BJ (cell line): ENCODE measurements at places on chromosomes 7 and 10.

GRCh38 chr7:137130751-137131158, 212.8 kb downstream of the PTN start:
- no peak for DNase-seq

DNA sequence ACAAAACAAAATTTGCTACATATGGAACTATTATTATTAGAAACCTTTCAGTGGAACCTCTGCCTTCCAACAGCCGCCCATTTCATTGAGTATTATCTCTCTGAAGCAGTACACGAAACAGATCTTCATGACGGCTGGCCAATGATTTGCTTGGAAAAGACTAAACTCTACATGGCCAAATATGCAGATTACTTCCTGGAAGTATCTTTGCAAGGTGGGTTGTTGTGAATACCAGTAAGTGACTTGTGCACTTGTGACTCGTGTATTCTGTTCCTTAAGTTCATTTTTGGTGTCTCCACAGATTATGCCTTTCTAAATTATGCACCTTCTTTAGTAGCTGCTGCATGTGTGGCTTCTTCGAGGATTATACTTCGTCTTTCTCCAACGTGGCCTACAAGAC, 13.4 kb downstream of the CCNJ start:
- DNase-seq = no peak

DNA sequence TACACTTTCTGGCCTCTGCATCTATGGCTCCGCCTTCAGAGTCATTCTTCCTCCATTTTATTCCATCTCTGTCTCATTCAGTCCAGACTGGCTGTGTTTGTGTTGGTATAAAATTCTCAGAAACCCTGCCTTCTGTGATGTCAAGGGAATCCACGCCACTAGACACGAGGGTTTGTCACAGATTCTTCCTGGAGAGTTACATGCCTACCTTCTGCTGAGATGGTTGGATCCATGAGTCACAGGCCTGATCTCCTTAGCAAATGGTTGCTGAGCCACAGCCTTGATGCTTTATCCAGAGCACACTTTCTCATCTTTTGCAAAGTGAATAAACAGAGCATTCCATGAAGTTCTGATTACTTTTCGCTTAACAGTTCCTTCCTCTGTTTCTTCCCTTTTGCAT, 35.9 kb upstream of the TSPAN33 start:
- DNase-seq = no peak

DNA sequence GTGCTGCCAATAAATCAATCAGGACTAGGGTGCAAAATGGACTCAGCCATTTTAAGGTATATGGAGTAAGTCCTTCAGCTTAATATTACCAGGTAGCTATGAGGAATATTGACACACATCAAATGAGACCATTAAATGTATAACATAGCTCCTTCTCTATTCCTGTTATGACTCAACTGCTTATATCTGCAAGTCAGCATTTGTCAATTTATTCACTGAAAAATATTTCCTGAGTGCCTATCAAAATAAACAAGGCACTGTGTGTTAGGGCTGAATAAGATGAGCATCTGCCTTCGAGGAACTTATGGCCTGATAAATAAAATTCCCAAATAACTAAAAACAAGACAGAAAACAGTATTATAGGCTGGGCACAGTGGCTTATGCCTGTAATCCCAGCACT, 113.8 kb downstream of the CDK6 start:
- DNase-seq = no peak

- DNase-seq = no peak
Measured at GRCh38 chr7:120725376-120726039, 132.4 kb downstream of the TSPAN12 start.

DNA sequence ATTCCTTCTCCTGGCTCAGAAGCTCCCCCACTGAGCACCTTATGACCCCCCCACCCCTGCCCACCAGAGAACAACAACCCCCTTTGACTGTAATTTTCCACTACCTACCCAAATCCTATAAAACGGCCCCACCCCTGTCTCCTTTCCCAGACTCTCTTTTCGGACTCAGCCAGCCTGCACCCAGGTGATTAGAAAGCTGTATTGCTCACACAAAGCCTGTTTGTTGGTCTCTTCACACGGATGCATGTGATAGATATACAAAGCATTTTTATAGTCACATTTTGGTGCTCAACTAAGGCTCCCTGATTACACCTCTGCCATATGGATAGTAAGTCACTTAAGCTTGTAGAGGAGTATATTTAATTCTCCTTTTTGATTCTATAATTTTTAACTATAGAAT, 985.8 kb downstream of the REEP3 start:
- DNase-seq = no peak

GRCh38 chr10:12081879-12082557, 13.3 kb downstream of the DHTKD1 start:
- peak; percentile 6 for DNase-seq

GRCh38 chr10:122561212-122561611, 658 bp downstream of the DMBT1 start:
- no peak for DNase-seq

DNA sequence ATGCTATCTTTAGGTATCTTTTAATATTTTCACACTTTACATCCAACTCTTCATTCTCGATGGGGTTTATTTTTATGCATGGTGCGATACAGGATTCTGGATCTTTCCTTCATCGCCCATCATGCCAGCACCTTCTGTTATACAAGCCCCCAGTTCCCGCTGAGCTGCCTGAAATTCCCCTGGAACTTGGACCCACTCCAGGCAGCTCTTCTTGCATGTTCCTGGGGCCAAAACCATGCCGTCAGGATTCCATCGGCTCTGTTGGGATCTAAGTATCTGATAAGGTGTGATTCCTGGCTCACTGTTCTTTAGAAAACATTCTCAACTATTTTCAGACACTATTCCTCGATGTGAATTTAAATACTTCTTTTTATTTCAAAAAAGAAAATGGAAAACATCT, 40.5 kb upstream of the PPP2R2D start:
- DNase-seq = no peak

- no peak for DNase-seq
Measured at GRCh38 chr7:70097645-70098044, 499.4 kb downstream of the AUTS2 start.

- no peak for DNase-seq
Measured at GRCh38 chr7:96041171-96041570, 268.8 kb downstream of the DYNC1I1 start.

DNA sequence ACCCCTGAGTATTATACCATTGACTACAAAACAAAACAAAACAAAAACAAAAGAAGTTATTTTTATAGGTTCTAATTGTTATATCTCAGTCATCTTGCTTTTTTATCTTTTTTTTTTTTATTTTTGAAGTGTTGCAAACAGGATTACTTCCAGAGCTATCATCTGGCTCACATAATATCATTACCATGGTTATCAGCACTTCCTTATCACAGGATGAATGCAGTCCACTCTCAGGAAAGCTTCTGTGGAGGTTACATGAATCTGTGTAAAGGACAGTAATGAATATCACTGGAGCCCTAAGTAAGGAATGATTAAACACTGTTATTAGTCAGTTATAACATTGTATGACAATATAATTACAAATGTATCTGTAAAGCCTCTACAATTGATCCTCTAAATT, 451.5 kb downstream of the PLXDC2 start:
- no peak for DNase-seq

GRCh38 chr7:1720326-1720725, 50.2 kb downstream of the ELFN1 start:
- DNase-seq = no peak

- DNase-seq = no peak
Measured at GRCh38 chr7:75988568-75989499, 5.6 kb downstream of the TMEM120A start.

- no peak for DNase-seq
Measured at GRCh38 chr7:149772241-149772955, 990 bp downstream of the ZNF467 start.

DNA sequence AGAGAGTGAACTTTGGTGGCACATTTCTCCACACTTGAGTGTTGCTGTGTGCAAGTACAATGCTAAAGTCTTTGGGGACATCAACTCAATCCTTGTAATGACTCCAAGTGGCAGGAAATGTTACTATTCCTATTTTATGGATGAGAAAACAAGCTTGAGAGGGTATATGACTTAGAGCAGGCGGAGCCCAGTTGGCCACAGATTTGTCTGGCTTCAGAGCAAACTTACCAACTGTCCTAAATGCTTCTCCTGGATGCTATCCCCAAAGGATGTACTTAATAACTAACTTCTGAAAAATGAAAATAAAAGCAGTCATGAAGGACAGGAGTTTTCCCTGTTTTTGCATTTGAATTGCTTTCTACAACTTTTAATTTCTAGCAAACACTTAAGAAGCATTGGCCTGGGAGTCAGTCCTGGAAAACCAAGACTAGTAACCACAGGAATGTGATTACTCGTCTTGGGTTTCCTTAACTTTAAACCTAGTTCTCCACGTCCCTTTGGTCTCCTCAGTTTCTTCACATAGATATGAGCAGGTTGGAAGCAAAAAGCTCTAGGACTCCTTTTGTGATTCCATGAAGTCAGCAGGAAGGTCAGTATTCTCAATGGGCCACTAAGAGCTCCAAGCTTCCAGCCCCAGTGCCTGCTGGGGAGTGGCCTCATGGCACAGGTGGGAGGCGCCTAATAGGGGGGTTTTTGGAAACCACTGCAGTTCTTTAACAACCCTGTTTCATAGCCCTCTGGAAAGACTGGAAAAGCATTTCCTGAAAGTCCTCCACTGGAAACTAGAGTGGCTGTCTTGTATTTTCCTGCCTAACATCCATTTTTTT, 140.8 kb downstream of the GLCCI1 start:
- peak; percentile 2 for DNase-seq

DNA sequence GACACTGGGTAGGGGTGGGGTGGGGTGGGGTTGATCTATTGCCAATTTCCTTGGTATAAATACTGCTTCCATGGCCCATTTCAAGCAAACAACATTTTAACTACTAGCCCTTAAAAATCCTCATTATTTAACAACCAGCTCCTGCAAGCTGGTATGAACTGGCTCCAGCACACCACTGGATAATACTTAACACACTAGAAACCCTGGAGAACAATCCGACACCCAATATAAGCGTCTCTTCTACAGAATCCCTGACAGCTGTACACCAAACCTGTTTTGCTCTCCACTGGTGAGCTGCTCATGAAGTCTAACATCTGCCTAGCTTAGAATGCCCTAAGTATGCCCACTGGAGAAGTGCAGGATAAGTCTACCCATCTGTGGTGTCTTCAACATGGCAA, 116.8 kb downstream of the HIPK2 start:
- no peak for DNase-seq

DNA sequence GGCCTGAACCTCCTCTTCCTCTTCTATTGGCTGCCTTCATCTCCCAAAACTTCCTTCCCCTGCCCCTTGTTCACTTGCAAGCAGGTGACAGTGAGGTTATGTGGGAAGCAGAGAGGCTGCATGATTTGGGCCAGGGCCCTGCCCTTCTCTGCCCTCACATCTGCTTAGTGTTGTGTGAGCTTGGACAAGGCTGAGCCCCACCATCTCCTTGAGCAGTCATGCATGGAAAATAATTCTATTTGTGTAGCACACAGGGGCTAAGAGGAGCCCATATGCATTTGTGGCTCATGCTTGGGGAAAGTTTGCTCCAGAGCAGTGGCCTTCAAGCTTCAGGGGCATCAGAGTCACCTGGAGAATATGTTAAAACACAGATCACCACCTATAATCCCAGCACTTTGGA, 26.8 kb upstream of the AQP1 start:
- DNase-seq = no peak

DNA sequence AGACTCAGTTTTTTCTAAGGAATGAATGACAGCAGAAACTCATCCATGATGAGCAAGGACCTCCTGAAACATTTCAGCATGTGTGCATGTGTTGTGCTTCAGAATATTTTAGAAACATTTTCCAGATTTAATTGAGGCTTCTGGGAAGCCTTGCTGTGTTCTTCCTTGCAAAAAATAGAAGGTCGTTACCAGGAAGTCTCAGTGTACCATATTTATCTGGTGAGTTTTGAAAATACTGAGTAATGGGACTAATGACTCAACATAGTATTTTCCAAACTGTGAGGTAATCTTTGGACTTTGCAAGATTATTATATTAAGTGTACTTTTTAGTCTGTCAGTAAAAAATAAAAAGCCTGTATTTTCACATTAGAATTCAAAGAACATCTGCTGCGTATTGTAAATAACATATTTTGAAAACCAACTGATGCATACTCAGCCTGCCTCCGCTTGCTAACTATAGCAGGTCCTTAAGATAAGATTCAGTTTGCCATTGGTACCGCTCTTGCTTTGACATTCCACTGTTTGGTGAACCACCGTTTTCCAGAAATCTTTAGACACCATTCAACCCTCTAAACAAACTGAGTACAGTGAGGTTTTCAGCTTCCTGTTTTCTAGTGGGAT, 739.6 kb upstream of the GALNT17 start:
- no peak for DNase-seq

GRCh38 chr10:37124532-37124931, 866 bp upstream of the ANKRD30A start:
- no peak for DNase-seq

DNA sequence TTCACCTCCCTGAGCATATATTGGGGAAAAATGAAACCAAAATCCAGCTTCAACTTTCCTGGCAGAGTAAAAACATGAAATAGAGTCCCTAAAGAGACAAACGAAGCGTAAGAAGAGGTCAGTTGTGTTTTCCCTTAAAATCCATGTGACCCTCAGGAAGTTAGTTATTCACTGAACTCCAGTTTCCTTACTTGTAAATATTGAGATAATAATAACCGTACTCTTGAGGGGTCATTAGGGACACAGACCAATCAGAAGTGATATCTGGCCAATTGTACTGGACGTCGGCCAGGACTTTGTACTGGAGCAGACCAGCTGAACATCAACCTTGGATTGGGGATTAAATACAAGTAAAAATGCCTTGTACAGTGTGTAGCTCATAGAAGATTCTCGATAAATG, 167.0 kb downstream of the GATA3 start:
- DNase-seq = no peak

GRCh38 chr7:134632052-134632451, 14.6 kb upstream of the BPGM start:
- DNase-seq = no peak

- DNase-seq = no peak
Measured at GRCh38 chr7:835485-836401, 3.5 kb downstream of the SUN1 start.

DNA sequence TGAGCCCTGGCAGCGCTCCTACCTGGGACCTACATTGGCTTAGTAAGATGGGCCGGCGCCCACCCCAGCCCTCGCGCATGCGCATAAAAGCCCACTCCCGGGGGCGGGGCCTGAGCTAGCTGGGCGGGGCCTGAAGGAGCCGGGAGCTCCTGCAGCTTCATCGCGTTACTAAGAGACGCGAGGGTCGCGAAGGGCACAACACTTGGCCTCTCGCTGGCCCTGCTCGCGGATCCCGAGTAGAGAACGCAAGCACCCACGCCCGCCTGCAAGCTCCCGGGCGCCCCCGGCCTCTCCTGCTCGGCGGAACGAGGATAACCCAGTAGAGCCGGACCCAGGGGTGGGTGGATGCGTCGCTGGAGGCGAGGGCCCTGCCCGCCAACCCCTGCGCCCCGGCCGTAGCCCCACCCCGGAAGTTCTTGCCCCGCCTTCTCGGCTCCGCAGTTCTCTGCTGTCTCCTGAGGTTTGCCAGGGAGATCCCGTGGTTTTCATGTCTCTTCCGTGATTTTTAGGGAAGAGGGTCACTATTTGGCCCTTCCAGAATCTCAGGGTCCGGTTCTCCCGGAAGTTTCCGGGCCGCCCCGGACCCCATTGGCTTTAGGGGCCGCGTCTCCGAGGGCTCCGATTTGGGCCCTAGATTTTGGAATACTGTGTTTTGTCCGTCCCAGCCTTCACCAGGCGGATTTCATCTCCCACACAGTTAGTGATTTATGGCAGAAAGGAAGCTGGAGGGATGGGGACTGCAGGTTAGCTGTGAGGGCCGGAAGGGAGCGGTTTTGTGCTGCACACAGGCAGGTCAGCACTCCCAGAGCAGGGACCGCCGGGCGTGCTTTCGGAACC, at the start of gene MEIG1:
Gene MEIG1 (plus strand): TSS at position 168 of the 837 bp plus-strand sequence. CDS start 7,081 bp downstream, outside the sequence.
- DNase-seq = peak; percentile 60
